ENCODE measurements at places on chromosomes 1 and 21.

- no peak for DNase-seq
Measured at GRCh38 chr1:33032126-33032869, 4.4 kb downstream of the AK2 start.

- DNase-seq = no peak
Measured at GRCh38 chr1:105591681-105592080, 1464.8 kb upstream of the PRMT6 start.

DNA sequence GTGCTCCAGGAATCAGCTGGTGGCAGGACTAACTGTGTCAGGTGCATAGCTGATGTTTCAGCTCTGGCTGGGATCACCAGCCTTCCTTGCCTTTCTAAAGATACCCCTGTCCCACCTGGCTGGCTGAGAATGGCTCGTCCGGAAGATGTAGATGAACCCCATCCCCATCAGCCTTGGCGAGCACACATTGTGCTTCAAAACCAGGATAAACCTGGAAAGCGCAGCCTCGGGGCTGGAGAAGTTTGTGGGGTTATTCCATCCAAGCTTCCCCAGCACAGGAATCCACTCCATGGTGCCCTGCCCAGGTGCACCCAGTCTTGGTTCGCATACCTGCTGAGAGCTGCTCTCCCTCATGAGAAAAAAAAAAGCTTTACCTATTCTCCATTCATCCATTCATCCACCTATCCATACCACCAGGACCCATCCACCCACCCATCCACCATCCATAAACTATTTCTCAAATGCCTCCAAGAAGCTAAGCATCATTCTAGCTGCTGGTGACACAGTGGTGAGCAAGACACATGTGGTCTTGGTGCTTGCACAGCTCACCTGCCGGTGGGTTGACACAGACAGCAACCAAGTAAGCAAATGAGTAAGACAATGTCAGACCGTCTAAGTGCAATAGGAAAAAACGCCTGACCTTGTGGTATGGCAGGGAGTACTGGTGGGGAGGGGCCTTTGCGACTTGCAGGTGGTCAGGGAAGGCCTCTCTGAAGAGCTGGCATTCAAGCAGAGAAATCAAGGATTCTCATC lies 94.0 kb downstream of the DMRTB1 start:
- DNase-seq = peak; percentile 19

DNA sequence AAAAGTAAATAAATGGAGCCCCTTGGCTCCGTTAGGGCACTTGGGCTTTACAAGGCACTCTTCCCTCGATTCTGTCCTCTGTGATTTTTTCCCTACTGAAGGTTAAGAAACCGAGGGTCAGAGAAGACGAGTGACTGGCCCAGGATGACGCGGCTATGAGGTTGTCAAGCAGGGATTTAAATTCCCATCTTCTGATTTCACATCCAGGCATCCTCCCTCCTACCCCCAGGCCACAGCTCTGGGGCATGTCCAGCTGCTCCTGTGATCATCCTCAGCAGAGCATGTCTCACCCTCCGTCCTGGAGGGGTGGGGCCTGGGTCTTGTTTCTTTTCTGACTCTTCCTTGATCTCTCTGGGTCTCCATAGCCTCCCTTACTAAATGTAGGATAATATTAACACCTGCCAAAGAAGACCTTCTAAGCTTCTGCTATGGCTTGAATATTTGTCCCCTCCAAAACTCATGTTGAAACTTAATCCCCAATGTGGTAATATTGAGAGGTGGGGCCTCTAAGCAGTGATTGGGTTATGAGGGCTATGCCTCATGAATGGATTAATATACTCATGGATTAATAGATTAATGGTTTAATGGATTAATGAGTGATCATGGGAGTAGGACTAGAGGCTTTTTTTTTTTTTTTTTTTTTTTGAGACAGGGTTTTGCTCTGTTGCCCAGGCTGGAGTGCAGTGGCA lies 4.6 kb downstream of the CRYBG2 start:
- DNase-seq = no peak

DNA sequence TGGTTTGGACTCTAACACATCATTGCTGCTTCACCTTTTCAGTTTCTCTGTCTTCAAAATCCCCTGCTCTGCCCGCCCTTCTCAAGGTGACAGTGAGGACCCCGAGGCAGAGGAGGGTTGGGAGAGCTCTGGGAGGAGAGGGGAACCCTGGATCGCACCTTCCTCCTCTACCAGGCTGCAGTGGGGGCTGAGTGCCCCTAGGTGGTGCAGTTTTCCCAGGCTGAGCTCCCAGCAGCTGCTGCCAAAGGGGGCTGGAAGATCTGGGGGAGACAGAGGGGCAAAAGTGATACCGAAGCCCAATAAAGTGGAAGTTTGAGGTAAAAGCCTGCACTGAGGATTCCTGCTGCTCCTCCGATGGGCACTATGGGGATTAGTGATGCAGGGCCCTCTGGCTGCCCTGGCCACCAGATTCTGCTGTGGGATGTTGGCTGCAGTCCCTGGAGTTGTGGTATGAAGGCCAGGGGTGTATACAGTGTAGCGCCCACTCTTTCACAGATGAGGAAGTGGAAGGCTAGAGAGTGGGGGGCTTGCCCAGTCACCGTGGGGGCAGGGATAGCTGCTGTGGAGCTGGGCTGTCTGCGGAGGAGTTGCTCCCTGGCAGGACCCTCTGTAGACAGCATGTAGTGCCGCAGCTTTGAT lies 40.7 kb upstream of the SCMH1 start:
- DNase-seq = peak; percentile 19

DNA sequence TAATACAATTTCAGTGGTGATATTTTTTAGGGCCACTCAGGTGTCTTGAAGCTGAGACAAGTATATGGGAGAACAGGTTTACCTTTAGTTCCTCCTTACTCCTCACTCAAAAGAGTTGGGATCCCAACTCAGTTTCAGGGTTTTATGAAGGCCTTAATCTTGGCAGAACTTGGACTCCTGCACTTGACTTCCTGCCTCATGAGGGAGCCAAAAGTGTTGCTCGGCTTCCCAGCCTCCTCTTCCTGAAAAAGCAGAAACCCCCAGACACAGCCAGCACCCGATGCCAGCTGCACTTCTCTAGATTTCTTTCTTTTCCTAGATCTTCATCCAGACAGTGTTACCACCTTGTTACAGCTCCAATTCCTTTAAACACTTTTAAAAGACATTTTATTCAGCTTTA lies 70.8 kb upstream of the TMPRSS2 start:
- DNase-seq = no peak

DNA sequence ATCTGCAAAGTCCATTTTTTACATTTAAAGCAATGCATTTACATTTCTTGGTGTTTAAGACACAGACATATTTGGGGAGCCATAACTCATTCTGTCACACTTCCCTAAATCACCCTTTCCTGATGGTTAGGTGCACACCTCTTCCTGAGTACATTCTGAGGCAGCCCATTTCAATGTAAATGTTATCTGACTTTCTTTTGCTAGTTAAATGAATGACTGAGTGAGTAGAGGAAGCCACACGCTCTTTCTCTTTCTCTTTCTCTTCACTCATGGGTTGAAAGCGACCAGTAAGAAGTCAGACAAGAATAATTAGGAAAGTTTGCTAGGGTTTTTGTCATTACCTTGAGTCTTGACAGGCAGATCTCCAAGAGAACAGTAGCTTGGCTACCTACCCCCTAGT lies 143.1 kb downstream of the S1PR1 start:
- DNase-seq = no peak

DNA sequence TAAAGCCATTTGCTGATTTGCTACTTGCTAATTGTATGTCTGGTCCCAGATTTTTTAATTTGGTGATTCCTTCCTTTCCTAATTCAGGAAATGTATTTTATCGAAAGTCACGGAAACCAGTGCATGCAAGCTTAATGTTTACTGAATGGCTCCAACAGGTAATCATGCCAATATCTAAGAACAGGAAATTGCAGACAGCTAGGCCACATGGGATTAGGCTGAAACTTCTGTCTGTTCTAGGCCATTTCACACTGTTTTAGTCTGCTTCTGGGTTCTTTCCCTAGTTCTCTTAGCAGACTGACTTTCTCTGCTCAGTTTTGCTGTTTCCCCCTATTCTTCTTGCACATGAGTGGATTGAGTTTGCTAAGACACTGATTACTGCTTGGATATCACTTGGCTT lies 111.4 kb downstream of the NTNG1 start:
- no peak for DNase-seq

DNA sequence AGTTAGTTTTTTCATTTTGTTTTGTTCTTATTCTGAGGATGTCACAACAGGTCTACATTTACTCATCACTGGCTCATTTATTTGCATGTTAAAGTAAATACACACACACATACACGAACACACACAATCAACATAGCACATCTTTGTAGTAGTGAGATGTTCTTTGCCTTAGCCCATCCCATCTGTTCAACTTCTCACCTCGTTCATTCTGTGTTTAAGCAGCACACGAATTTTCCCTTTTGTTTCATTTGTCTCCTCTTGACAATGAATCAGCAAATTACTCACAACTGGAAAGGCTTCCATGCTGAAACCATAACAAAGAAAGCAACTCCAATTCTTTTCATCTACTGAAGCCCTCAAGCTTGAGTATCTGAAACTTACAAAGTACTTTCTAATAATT lies 133.3 kb upstream of the CHRM3 start:
- no peak for DNase-seq

- DNase-seq = no peak
Measured at GRCh38 chr1:10432910-10433700, 2.9 kb downstream of the CENPS start.

- peak; percentile 55 for DNase-seq
Measured at GRCh38 chr1:999725-1000356, at the start of gene HES4. HES4 (minus strand) TSS chr1:1000097; CDS start chr1:999973, 124 bp downstream.

DNA sequence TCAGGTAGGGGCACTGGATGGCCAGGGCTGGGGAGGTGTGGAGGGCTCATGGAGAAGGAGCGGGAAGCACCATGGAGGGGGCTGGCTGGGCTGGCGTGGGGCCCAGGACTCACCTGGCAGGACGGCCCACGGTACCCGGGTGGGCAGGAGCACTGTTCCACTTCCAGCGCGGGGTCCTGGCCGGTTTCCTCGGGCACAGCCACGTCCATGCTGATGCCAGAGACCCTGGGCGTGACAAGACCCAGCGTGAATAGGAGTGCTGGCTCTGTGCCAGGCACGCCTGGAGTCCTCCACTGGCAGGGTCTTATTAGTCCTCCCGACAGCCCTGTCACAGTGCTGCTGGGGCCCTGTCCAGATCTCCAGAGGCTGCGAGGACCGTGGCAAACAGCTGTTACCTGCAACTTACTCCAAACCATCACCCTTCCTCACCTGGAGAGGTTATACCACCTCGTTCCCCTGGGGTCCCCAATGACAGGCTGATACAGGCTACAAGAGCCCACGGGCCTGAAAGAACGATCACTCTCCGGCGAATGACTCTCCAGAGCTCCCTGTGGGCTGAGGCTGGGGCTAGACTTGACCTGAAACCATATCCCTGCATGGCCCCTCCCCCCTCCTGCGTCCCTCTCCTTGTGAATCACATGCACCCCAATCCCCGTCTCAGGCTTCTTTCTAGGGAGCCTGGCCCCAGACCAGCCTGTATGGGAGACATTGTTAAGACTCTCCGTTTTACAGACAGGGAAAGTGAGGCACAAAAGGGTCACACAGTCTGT lies 62.1 kb downstream of the HSPG2 start:
- no peak for DNase-seq

DNA sequence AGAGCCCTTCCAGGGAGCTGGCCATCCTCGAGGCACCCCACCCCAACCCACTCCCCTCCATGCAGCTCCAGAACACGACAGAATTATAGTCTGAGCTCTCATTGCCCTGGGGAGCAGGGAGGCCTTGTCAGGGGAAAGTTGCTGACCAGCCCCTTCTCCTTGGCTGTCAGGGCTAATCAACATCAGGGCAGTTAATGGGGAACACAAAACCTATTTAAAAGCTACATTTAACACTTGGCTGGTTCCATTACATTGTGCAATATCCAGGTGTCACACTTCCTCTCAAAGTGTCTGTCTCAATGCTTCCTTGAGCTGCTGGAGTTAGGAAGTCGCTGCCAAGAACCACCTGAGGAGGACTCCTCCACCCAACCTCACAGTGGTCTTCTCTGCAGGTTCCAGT lies 111.8 kb upstream of the GRIK3 start:
- DNase-seq = no peak

DNA sequence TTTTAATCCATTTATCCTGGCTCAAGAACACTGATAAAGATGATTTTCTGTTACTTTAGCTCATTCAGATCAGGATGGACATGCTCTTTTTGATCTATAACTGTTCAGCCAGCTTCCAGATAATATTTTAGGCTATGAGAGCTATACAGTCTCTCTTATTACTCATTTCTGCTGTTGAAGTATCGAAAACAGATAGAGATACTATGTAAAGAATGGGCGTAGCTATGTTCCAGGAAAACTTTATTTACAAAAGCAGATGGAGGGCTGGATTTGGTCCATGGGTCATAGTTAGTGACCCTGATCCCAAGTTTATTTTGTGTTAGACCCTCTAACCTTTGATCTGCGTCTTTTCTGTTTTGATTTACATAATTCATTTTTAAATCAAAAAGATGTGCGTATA lies 78.8 kb upstream of the TENT5C start:
- no peak for DNase-seq

DNA sequence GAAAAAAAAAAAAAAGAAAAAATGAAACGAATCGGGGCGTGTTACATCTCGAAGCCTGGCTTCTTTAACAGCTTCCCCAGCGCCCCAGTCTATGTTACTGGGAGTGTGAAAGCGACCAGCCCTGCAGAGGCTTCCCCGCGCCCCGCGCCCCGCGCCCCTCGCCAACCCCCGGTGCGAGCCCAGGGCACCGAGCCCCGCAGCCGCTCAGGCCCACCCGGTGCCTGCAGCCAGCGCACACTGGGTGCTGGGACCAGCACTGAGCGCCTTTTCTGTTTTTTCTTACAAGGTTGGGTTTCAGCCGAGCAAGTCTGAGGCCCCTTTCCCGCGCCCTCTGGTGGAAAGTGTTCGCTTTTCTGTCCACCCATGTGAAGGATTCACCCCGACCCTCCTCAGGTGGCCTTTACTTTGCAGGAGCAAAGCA lies 42.1 kb upstream of the ZNF496 start:
- peak; percentile 44 for DNase-seq

DNA sequence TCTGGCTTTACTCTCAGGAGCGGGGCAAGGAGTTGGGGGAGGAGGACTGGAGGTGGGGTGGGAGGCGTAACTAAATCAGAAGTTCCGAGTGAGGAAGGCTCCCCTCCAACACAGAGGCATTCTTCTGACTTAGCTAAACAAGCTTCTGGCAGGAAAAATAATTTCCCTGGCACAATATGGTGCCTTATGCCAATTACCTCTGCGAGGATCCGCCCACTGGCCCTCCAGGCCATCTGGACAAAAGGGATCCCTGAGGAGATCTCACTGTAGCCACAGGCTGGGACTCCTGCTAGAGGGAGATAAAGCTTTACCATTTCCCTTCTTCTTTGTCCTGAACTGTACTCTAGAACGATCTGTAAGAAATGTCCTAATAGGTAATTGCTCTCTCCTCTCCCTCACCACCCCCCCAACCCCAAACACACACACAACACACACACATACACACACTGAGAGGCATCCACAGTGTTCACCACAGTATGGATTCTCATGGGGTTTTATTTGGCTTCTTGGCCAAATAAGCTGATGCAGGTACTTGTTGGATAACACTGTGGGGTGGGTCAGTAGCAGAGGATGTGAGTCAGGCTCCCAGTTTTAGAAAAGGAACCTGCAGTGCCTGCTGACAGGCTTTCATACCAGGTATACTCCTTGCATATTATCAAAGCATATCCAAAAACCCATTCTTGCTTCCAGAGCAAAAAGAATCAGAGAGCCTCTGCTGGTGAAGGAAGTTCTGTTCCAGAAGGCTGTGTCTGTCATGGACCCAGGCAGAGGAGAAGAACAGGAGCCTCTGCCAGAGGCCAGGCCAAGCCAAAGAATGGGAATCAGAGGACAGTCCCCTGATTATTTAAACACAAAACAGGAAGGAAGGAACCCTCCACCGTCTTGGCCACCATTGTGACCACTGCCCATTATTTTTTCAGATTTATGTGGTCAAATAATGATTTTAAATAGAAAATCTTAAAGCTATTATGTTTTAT lies 169.1 kb downstream of the C1orf21 start:
- no peak for DNase-seq

GRCh38 chr1:38834937-38835827 lies 24.4 kb downstream of the RRAGC start:
- DNase-seq = peak; percentile 78
